ENCODE measurements at places on chromosomes 1 and 21. TPM values are rescaled to one million over a fixed set of nuclear protein-coding genes. Genes with fewer than 3 reads are reported as not detected.

Gene FAM43B
- total RNA-seq: not detected

Gene KLF17
- not detected for total RNA-seq

Gene COL11A1
- not detected for total RNA-seq

Gene ZP4
- not detected for total RNA-seq

Gene PAX7
- not detected for total RNA-seq

Gene ATP1A4
- not detected for total RNA-seq

Gene PROK1
- total RNA-seq: not detected

GRCh38 chr1:191371626-191372025 is 786.6 kb upstream of the RGS18 start:
- H3K27ac ChIP-seq: no peak overlapping the region
- H3K4me1 ChIP-seq: no peaks in the 10 kb centered on the region
- no peaks in the 10 kb centered on the region for H3K36me3 ChIP-seq
- no peak overlapping the region for H3K4me3 ChIP-seq

GRCh38 chr1:44903011-44903680 is 60.1 kb upstream of the PTCH2 start:
- no peaks in the 10 kb centered on the region for H3K4me1 ChIP-seq
- H3K27me3 ChIP-seq: no peaks in the 10 kb centered on the region
- DNase-seq: no peak
- H3K36me3 ChIP-seq: peaks cover 2% of the 10 kb centered on the region
- no peak overlapping the region for H3K27ac ChIP-seq

DNA sequence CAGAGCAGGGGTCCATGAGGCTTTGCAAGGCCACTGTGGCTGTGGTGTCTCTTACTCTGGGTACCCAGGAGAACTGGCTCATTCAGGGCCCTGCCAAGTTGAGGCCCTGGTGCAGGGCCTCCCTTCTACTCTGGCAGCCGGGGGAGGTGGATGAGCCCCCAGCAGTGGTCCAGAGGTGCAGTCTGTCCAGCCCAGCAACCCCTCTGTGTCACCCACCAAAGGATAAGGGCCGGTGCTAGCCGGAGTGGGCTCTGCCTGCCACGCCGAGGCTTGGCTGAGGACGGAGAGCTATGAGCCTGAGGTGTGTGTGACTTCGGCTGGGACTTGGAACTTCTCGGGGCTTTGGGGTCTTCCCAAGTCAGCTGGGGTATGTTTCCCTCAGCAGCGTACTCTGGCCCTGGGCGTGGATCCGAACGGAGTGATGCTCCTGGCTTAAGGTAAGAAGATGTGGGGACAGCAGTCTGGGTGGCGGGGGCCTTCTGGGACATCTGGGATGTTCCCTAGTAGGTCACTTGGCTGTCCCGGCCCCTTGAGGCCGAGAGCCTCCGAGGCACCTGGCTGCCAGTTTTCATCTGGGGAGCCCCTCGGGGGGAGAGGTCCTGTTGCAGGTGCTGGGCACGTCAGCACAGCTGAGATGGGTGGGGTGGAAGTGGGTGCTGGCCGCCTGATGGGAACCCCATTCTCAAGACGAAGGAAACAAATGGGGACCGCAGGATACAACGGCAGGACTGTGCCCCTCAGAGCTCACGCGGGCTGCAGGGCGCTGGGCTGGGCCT is 25.9 kb downstream of the RUNX3 start:
- H3K27ac ChIP-seq: no peak overlapping the region
- no peaks in the 10 kb centered on the region for H3K27me3 ChIP-seq
- no peaks in the 10 kb centered on the region for H3K36me3 ChIP-seq
- H3K4me1 ChIP-seq: no peaks in the 10 kb centered on the region
- no peak overlapping the region for H3K4me3 ChIP-seq

DNA sequence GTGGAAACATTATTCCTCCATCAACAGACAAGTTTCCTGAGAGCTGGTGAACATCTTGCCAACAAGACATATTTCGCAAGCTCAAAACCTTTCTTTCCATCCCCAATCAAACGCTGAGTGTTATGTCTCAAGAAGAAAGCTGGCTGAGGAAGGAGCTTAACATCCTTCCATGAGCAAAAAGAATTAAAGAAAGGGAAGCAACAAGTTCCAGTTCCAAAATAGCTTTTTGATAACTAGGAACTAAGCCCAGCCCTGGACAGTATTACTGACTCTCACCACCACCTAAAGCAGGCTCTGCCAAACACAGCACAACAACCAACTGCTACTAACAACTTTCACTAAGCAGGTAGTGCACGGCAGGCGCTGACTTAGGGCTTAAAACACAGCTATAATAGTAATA is 50.2 kb downstream of the CAPZB start:
- H3K27me3 ChIP-seq: no peaks in the 10 kb centered on the region
- no peak overlapping the region for H3K27ac ChIP-seq
- H3K4me1 ChIP-seq: peaks cover 31% of the 10 kb centered on the region

GRCh38 chr1:91781371-91781825 is 104.6 kb downstream of the TGFBR3 start:
- DNase-seq: no peak
- no peaks in the 10 kb centered on the region for H3K36me3 ChIP-seq
- H3K4me3 ChIP-seq: no peak overlapping the region
- H3K4me1 ChIP-seq: no peaks in the 10 kb centered on the region
- no peaks in the 10 kb centered on the region for H3K27me3 ChIP-seq

DNA sequence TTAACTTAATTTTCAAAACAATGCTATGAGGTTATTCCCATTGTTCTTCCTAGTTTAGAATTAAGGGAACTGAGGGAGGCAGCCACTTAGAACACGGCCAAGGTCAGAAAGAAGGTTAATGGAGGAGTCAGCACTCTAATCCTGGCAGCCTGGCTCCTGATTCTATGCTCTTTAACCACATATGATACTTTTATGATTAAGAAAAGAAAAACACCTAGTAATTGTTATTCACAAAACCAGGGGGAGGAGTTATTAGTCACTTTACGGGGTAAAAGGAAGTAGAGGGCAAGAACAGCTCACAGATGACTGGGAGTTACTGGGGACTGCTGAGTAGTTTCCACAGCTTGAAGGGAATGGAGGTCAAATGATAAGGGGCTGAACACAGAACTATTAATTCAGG is 38.6 kb downstream of the GADD45A start:
- H3K4me3 ChIP-seq: no peak overlapping the region
- no peak overlapping the region for H3K27ac ChIP-seq
- no peaks in the 10 kb centered on the region for H3K4me1 ChIP-seq
- H3K36me3 ChIP-seq: no peaks in the 10 kb centered on the region

DNA sequence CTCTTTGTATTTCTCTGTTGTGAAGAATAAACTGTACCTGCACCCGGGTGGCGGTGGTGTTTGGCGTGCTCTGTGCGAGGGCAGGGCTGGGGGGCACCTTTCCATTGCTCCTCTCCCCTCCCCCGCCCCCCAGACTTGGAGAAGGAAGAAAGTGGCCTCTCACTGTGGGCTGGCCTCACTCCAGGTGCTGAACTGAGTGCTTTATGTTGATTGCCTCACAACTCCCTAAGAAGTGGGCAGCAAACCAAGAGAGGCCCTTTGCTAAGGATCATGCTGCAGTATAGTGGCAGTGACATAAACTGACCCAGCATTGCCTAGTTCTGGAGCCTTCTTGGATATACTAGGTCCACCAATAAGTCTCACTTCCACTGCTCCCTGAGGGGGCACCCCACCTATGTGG is 20.2 kb downstream of the A3GALT2 start:
- H3K4me3 ChIP-seq: no peak overlapping the region
- no peaks in the 10 kb centered on the region for H3K4me1 ChIP-seq
- no peaks in the 10 kb centered on the region for H3K27me3 ChIP-seq
- H3K36me3 ChIP-seq: peaks cover 25% of the 10 kb centered on the region
- no peak for DNase-seq
- H3K27ac ChIP-seq: no peak overlapping the region

DNA sequence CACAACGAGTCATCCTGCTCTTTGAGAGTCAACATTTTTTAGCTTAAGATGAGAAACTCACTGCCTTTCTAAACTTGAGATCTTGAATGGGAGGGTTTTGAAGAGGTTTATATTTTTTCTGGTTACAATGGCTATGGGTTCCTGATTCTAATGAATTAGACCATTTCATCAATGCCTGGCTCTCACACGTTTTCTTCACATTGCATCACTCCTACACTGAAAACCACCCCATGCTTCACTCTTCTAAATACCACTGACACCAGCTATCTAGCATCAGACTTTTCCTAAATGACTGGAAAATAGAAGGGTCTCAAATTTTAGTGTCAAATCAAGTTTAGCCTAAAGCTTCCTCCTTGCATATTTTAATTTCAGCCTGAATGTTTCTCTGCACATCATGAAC is 606.1 kb upstream of the USP24 start:
- DNase-seq: no peak
- no peaks in the 10 kb centered on the region for H3K27me3 ChIP-seq
- H3K27ac ChIP-seq: no peak overlapping the region
- no peaks in the 10 kb centered on the region for H3K36me3 ChIP-seq
- H3K4me3 ChIP-seq: no peak overlapping the region

DNA sequence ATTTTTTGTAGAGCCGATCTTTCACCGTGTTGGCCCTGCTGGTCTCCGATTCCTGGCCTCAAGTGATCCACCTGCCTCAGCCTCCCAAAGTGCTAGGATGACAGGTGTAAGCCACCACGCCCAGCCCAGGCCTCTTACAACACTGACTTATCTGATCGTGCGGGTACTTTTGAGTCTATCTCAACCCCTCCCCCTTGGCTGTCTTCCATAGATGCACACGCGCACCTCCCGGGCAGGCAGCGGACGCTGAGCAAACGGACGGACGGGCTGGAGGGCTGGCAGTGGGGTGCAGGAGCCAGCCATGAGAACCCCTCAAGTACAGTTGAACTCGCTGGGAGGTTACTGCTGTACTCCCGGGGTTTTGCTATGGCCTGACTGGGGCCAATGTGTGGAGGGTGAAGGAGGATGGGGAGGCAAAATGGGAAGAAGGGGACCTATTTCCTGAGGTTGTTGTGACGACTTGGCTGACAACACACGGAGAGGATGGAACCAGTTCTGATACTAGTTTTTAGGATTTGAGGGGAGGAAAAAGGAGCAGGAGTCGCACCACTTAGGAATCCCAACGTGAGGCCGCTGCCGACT is 959 bp downstream of the CD58 start:
- H3K4me1 ChIP-seq: peaks cover 33% of the 10 kb centered on the region
- no peaks in the 10 kb centered on the region for H3K27me3 ChIP-seq
- DNase-seq: no peak
- H3K27ac ChIP-seq: peak overlapping the region; percentile 92

GRCh38 chr1:206507284-206508129 is at the start of gene RASSF5:
RASSF5 (plus strand) TSS chr1:206507531; CDS start chr1:206507603, 72 bp downstream.
- H3K4me1 ChIP-seq: peaks cover 21% of the 10 kb centered on the region
- peak; percentile 84 for DNase-seq
- no peaks in the 10 kb centered on the region for H3K36me3 ChIP-seq
- H3K4me3 ChIP-seq: peak within 1 kb of the TSS; percentile 28
- H3K27me3 ChIP-seq: peaks cover 27% of the 10 kb centered on the region
